NCI-H460 (cell line): ENCODE measurements at places on chromosomes 6 and 20.
A peak's percentile ranks its signal among the peaks of the same experiment; 100 is the strongest.

DNA sequence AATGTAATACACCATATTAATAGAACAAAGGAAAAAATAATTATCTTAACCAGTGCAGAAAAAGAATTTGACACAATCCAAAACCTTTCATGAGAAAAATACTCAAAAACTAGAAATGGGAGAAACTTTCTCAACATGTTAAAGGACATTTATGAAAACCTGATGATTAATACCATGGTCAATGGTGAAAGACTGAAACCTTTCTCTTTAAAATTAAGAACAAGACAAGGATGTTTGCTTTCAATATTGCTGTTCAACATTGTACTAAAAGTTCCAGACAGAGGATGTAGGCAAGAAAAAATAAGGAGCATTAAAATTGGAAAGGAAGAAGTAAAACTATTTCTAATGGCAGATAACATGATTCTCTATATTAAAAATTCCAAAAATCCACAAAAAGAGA, 981.3 kb upstream of the FLRT3 start:
- no peak for DNase-seq

DNA sequence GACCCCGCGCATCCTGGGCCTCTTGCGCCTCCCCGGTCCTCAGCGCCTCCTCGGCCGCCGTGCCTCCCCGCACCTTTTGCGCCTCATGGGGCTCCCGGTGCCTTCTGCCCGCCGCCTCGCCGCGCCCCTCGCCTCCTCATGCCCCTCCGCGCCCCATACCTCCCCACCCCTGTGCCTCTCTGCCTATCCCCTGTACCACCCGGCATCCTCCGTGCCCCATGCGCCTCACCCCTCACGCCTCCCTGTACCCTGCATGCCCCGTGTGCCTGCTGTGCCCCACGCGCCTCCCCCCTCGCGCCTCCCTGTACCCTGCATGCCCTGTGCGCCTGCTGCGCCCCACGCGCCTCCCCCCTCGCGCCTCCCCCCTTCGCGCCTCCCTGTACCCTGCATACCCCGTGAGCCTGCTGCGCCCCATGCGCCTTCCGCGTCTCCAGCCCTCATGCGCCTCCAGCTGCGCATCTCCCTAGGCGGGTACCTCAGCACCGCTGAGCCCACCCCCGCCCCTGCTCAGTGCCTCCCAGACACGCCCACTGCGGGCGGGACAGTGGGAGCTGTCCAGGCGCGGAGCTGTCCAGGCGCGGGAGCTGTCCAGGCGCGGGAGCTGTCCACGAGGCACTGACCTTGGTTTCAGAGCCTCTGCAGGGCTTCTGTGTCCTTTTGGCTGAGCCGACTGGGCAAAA, 37.1 kb downstream of the IGF2R start:
- DNase-seq: no peak

- no peak for DNase-seq
Observed at GRCh38 chr6:38988736-38989449, 59.7 kb upstream of the GLP1R start.

- no peak for DNase-seq
Observed at GRCh38 chr20:44656448-44656847, 4.9 kb upstream of the ADA start.

- DNase-seq: no peak
Observed at GRCh38 chr20:15278041-15278440, 940.6 kb upstream of the FLRT3 start.

DNA sequence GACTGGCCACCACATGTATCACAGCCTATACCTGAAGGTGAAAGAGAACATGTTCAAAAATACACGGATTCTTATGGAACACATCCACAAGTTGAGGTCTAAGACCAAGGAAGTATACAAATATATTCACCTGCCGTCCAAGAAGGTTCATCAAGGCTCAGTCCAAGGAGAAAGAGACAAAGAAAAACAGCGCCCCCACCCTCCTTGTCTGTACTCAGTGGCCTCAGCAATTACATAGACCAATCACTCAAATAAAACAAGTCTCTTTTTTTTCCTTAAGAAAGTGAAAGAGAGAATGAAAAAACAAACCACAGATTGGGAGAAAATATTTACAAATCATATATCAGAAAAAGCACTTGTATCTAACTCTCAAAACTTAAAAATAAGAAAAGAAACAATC, 19.5 kb downstream of the CPXM1 start:
- no peak for DNase-seq

GRCh38 chr6:63573076-63573898, 1.0 kb downstream of the LOC128125822 start:
- peak; percentile 54 for DNase-seq

DNA sequence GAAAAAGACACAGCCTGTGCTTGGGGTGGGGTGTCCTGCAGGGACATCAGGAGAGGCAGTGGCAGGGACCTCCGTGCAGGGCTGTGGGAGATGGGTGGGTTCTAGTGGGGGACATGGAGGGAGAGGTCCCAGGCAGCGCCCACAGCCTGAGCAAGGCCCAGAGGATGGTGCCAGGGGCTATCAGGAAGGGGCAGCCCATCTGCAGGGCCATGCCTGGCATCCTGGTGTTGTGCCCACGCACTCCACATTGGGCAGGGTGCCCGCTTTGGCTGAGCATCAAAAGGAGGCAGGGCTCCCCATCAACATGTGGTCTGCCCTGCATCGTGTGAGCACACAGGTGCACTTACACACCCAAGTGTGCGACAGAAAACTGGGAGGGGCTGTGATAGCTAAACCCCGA, 184.3 kb upstream of the SNX9 start:
- DNase-seq: no peak

GRCh38 chr6:39999006-39999867, 65.0 kb upstream of the MOCS1 start:
- no peak for DNase-seq

GRCh38 chr6:156190270-156190669, 586.9 kb upstream of the ARID1B start:
- no peak for DNase-seq

- no peak for DNase-seq
Observed at GRCh38 chr6:43977404-43978111, 149.7 kb downstream of the MRPL14 start.

GRCh38 chr6:157323966-157324300, 614 bp upstream of the TMEM242 start:
- peak; percentile 32 for DNase-seq

GRCh38 chr6:138227316-138227781, 9.1 kb upstream of the PBOV1 start:
- DNase-seq: no peak

DNA sequence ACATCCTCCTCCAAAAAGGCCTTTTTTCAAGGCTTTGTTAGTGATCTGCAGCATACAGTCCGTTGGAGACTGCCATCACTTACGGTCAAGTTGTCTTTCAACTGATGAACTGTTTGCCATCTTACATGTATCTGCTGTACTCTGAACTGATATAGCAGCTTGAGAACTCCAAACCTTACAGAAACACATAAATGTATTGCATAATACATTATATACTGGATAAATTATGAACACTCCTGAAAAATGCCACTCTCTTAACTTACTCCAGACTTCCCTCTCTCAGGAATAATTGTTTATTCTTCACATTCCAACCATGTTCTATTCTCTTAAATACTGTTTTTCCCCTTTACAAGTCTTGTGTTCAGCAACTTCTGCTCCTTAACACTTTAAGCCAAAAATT, 14.6 kb upstream of the RHAG start:
- DNase-seq: no peak

DNA sequence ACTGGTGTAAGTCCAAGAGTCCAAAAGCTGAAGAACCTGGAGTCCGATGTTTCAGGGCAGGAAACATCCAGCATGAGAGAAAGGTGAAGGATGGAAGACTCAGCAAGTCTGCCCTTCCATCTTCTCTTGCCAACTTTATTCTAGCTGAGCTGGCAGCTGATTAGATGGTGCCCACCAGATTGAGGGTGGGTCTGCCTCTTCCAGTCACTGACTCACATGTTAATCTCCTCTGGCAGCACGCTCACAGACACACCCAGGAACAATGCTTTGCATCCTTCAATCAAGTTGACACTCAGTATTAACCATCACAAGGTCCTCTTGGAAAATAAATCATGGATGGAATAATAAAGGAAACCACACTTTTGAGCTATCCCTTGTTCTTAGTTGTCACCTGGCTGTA, 121.2 kb downstream of the MAP3K7 start:
- no peak for DNase-seq

DNA sequence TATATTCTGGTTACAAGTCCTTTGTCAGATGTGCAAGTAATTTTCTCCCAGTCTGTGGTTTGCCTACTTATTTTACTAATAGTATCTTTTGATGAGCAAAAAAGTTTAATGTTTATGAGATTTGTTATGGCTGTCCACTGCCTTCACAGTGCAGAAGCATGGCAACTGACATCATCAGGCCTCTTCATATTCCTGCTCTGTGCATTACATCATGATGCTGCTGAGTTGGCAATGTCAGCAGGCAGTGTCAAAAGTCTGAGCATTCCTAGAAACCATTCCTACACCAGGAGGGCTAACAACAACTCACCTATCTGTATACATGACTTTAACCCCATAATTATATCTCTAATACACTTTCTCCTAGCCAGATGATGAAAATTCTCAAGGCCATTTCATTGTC, 10.8 kb upstream of the OR2B2 start:
- DNase-seq: no peak

DNA sequence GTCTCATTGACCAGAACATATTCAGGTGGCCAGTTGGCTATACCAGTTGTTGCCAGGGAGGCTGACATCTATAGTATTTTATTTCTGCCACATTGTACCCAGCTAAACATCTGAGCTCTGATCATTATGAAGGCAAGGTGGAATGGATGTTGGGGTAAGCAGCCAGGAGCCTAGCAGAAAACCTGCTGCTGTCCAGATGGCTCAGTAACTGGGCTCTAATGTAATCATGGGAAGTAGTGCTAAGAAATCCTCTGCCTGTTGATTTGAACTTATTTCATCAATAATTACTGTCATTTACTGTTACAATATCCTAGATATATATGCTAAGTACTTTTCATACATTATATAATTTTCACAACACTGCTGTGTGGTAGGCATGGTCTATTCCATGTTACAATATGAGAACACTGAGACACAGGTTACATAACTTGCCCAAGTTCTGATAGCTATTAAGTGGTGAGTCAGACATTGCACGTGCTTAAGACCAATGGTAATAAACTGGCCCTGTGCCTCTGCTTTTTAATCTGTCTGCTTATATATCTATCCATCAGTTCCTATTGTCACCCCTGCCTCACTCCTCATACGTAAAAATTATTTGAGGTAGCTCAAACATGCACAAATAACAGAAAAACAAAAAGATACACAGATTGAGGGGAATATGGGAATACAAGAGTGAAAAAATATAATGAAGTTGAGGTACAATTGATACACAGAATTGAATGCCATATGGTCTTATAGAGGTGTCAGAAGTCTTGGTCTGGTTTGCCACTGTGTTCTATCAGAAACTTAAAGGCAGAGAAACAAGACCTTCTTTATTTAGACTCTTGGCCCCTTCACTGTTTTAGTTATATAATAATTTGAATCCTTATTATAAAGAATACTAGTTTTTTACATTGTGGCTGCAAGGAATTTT, 25.2 kb downstream of the TBPL1 start:
- DNase-seq: no peak
